HCT116 (cell line): ENCODE measurements at places on chromosomes 5 and 9.

GRCh38 chr5:75567710-75568109 lies 43.5 kb upstream of the ANKDD1B start:
- peak; percentile 19 for DNase-seq

- DNase-seq: no peak
These were observed 2293.3 kb upstream of the C9orf72 start for GRCh38 chr9:29866556-29866955.

- no peak for DNase-seq
These were observed 9.4 kb downstream of the PSMD5 start for GRCh38 chr9:120833325-120833724.

DNA sequence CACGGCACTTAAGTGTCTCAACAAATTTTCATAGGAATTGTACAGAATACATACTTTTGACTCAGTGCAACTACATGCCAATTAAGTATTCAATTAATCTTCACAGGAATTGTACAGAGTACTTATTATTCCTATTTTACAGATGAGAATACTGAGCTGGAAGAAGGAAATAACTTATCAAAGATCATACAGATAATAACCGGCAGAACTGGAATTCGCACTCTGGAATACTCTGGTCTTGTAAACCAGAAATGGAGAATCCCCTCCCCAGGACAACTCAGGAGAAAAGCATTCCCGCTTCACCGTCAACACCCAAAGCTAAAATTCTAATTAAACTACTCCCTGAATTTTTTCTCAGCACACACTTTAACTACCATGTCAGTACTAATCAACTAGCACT lies 112.7 kb downstream of the HOMER1 start:
- DNase-seq: no peak

GRCh38 chr5:181188700-181189362 lies 16.2 kb downstream of the TRIM7 start:
- peak; percentile 71 for DNase-seq

DNA sequence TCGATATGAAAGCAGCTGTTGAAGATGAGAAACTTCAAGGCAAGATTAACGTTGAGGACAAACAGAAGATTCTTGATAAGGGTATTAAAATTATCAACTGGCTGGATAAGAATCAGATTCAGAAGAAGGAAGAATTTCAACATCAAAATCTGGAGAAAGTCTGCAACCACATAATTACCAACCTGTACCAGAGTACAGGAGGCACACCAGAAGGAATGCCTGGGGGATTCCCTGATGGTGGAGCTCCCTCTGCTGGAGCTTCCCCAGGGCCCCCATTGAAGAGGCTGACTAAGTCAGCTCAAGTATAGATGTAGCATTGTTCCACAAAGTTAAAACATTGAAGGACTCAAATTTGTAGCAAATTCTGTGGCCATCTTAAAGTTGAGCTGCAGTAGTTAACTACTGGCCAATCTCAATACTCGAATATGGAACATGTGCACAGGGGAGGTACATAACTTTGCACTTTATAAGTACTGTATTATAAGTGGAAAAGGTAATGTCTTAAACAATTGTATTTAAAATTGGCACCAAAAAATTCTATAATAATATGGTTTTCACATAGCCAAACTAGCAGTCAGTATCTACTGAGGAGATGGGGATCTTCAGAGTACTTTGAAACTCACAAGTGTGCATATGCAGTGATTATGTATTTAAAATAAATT lies 237.5 kb downstream of the CHSY3 start:
- DNase-seq: no peak

DNA sequence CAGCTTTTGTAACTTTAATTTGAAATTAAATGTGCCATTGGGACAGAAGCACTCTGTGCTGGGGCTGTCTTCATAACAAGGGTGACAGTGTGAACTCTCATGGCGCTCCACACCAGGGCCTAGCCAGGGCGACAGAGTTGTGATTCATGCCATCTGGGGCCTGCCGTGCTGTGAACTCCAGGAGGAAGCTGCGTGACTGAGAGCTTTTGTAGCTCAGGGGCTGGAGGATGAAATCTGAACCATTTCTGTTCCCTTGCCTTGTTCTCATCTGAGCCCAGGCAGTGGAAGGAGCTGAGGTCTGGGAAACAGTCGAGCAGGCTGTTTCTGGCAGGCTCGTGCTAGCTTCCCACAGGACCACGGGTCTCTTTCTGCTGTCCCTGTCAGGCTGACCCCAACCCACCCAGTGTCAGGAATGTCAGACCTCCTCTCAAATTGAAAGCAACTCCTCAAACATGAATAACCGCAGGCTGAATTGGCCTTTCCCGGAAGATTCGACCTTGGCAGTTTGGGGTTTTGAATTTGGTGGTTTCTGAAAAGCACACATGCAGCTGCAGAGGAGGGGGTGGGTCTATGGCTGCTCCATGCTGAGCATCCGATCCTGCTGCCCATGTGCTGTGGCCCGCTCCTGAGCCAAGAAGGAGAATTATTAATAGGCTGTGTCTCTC lies 69.2 kb upstream of the RPS23 start:
- no peak for DNase-seq

DNA sequence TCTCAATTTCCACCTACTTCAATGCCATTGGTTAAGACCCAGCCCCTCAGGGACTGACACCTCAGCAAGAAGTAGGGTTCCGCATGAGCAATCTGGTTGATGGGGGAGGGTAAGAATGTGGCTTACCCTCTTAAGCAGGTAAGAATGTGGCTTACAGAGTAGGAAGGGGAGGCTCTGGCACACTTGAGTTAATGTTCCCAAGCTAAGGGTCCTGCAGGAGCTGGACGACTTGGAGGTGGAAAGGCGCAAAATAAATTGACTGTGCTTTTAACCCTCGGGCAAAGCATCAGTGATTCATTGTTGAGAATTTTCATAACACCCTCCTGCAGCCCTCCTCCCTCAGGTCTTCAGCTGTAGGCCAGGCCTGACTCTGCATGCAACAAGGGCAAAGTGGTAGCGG lies 24.9 kb upstream of the ADRA1B start:
- no peak for DNase-seq

- DNase-seq: no peak
These were observed 181.9 kb downstream of the FGF18 start for GRCh38 chr5:171601266-171601881.

GRCh38 chr5:155878991-155879575 lies 447.9 kb upstream of the SGCD start:
- DNase-seq: no peak

DNA sequence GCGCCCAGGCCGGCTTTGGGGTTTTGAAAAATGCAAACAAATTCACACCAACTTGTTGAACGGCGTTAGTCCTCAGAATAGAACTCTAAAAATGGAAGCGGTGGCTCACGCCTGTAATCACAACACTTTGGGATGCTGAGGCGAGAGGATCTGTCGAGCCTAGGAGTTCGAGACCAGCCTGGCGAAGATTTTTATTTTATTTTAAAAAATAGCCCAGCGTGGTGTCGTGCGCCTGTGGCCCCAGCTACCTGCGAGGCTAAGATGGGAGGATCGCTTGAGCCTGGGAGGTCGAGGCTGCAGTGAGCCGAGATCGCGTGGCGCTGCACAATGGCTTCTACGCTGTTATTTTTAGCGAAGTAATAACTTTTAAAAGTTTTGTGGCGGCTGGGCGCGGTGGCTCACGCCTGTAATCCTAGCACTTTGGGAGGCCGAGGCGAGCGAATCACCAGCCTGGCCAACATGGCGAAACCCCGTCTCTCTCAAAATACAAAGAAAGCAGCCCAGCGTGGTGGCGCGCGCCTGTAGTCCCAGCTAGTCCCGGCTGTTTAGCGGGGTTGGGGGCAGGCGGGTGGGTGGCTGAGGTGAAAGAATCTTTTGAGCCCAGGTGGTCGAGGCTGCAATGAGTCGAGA lies 694 bp upstream of the PLIN2 start:
- no peak for DNase-seq
